DMS 273 treated with DMSO at 0.1 percent for 48 hours (cell line): ENCODE measurements at places on chromosomes 3 and 15.

- no peak for DNase-seq
These were observed 162.4 kb upstream of the CGNL1 start for GRCh38 chr15:57213862-57214261.

- DNase-seq = peak; percentile 79
These were observed 301.0 kb upstream of the SLCO3A1 start for GRCh38 chr15:91552555-91552954.

- DNase-seq = no peak
These were observed 11.0 kb downstream of the FBLN2 start for GRCh38 chr3:13559764-13560525.

DNA sequence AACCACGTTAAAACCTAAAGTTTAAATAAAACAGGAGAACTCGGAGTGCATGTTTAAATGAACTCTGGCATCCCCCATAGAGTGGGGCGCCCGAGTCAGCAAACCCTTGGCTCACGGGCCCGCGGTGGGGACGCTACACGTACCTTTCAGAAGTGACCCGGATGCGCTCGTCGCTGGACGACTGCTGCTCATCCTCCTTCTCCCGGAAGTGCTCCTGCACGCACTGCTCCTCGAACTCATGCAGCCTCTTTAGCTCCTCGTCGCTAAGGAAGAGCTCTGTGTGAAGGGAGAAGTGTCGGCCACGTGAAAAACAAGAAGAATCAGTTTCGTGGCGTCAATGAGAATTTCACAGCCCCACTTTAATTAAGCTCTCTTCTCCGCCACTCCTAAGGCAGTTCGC, 34.6 kb upstream of the MTMR10 start:
- DNase-seq = no peak
